Activated T-helper 1 cell treated with anti-CD3 and anti-CD28 coated beads, Interleukin-12 subunit alpha, Interleukin-12 subunit beta, Interleukin-2, Interleukin-4 antibody, amounts not matched to agents 30 ng/mL and 10 ng/mL and 1 ng/mL, durations not matched to agents 14 hours and 24 hours and 36 hours (primary cell): ENCODE measurements at places on chromosomes 2 and 18. TPM values are rescaled to one million over a fixed set of nuclear protein-coding genes. Genes with fewer than 3 reads are reported as not detected.
A peak's percentile ranks its signal among the peaks of the same experiment; 100 is the strongest.

- no peak for DNase-seq
- peaks cover 15% of the 10 kb centered on the region for H3K27me3 ChIP-seq
- H3K4me1 ChIP-seq: peaks cover 13% of the 10 kb centered on the region
- H3K27ac ChIP-seq: no peak overlapping the region
- H3K36me3 ChIP-seq: peaks cover 3% of the 10 kb centered on the region
Measured at GRCh38 chr2:85725451-85725850, 28.3 kb upstream of the ATOH8 start.

DNA sequence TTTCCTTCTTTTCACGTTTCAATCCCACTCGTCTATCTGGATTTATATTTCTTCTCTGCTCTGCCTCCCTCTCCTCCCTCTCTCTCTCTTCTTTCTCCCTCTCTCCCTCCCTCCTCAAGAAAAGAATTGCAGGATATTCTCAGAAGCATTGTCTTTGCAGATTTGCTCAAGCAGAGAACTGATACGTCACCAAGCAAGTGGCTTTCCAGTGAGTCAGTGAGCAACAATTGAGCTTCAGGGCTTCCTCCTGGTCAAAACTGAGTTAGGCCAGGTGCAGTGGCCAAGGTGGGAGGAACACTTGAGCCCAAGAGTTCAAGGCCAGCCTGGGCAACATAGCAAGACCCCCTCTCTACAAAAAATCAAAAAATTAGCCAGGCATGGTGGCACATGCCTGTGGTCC, 151.1 kb downstream of the SMAD2 start:
- no peak overlapping the region for H3K27ac ChIP-seq
- H3K4me3 ChIP-seq: no peak overlapping the region
- H3K36me3 ChIP-seq: no peaks in the 10 kb centered on the region
- peaks cover 12% of the 10 kb centered on the region for H3K4me1 ChIP-seq
- no peak for DNase-seq

DNA sequence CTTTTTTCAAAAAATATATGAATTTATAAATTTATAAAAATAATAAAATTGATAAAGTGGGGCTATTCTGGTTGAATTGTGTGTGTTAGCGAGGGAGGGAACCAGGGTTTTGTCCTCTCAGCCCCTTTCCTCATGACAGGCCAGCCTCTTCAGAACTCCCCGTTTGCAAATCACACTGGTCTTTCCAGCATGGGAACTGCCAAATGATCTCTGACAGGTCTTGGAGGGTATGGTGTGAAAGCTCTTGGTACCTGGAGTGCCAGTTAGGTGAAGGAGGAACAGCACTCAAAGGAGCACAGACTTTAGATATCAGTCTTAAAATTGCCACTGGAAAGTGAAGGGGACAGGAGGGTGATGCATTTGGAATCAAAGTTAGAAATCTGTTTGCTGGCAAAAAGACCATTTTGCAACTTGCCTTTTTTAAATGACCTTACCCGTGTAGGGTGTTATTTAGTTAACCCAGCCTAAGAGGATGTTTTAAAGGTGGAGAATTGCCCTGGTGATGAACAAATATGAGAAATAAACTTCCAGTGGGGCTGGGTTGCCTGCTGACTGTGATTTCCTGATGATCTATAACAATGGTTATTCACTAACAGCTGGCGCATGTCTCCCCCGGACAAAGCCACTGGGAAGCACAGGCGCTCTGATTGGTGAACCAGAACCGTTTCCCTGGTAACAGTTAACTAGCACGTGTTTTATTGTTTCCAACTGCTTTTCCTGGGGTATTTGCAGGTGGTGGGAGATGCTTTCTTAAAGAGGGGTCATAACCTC, 85.3 kb upstream of the EFEMP1 start:
- DNase-seq: no peak
- no peaks in the 10 kb centered on the region for H3K36me3 ChIP-seq
- H3K4me3 ChIP-seq: no peak overlapping the region
- no peak overlapping the region for H3K27ac ChIP-seq
- no peaks in the 10 kb centered on the region for H3K27me3 ChIP-seq

- no peaks in the 10 kb centered on the region for H3K36me3 ChIP-seq
Measured at GRCh38 chr18:22439447-22439846, 21.7 kb upstream of the CTAGE1 start.

GRCh38 chr2:174835797-174836255, 71.6 kb upstream of the CHRNA1 start:
- peak overlapping the region; percentile 43 for H3K4me3 ChIP-seq
- H3K27ac ChIP-seq: peak overlapping the region; percentile 96
- H3K4me1 ChIP-seq: peaks cover 40% of the 10 kb centered on the region
- DNase-seq: no peak
- peaks cover 12% of the 10 kb centered on the region for H3K36me3 ChIP-seq
- H3K27me3 ChIP-seq: no peaks in the 10 kb centered on the region

DNA sequence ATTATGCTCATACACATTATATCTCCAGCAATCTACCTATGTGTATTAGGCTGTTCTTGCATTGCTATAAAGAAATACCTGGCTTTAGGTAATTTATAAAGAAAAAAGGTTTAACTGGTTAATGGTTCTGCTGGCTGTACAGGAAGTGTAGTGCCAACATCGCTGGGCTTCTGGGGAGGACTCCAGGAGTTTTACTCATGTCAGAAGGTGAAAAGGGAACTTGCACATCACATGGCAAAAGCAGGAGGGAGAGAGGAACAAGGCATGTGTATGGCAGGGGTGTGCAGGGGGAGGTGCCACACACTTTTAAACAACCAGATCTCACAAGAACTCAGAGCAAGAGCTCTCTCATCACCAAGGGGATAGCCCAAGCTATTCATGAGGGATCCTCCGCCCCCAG, 715.4 kb upstream of the ZEB2 start:
- H3K4me1 ChIP-seq: no peaks in the 10 kb centered on the region
- DNase-seq: no peak
- no peaks in the 10 kb centered on the region for H3K36me3 ChIP-seq
- H3K27me3 ChIP-seq: no peaks in the 10 kb centered on the region
- no peak overlapping the region for H3K4me3 ChIP-seq

DNA sequence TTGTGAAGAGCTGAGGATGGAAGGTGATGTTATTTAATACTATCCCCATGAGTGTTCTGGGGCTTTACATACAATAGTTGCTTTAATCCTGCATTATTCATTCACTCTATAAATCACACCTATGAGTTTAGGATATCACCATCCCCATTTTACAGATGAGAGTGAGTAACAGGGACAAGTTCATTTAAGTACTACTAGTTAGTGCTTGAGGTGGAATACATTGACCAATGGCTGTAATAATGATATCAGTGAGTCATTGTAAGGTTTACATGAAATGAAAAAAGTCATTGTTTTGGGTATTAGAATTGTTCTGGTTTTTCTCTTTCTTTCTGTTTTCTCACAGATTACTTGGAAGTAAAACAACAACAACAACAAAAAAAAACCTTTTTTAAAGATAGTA, 42.5 kb downstream of the TANC1 start:
- no peaks in the 10 kb centered on the region for H3K36me3 ChIP-seq
- H3K4me3 ChIP-seq: no peak overlapping the region
- H3K27me3 ChIP-seq: no peaks in the 10 kb centered on the region
- H3K27ac ChIP-seq: no peak overlapping the region
- DNase-seq: no peak
- H3K4me1 ChIP-seq: no peaks in the 10 kb centered on the region

- H3K36me3 ChIP-seq: peaks cover 18% of the 10 kb centered on the region
- H3K27me3 ChIP-seq: no peaks in the 10 kb centered on the region
- no peak overlapping the region for H3K4me3 ChIP-seq
- H3K4me1 ChIP-seq: peaks cover 60% of the 10 kb centered on the region
- peak overlapping the region; percentile 18 for H3K27ac ChIP-seq
Measured at GRCh38 chr2:64695721-64696261, 42.1 kb upstream of the SERTAD2 start.

GRCh38 chr2:8247905-8248622, 433.8 kb upstream of the ID2 start:
- H3K27ac ChIP-seq: no peak overlapping the region
- H3K4me1 ChIP-seq: peaks cover 10% of the 10 kb centered on the region
- DNase-seq: no peak

DNA sequence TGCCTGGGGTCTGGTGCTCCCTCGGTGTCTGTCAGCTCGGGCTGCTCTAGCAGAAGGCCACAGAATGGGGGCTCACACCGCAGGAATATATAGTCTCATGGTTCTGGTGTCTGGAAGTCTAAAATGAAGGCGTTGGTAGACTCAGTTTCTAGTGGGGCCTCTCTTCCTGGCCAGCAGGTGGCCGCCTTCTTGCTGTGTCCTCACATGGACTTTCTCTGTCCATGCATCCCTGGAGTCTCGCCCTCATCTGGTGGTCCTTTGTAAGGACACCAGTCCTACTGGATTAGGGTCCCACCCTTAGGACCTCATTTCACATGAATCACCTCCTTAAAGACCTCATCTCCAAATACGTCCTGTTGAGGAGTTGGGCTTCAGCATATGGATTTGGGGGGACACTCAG, 65.7 kb downstream of the RRM2 start:
- H3K27me3 ChIP-seq: no peaks in the 10 kb centered on the region
- no peak overlapping the region for H3K27ac ChIP-seq
- no peak overlapping the region for H3K4me3 ChIP-seq
- no peak for DNase-seq
- peaks cover 25% of the 10 kb centered on the region for H3K36me3 ChIP-seq

DNA sequence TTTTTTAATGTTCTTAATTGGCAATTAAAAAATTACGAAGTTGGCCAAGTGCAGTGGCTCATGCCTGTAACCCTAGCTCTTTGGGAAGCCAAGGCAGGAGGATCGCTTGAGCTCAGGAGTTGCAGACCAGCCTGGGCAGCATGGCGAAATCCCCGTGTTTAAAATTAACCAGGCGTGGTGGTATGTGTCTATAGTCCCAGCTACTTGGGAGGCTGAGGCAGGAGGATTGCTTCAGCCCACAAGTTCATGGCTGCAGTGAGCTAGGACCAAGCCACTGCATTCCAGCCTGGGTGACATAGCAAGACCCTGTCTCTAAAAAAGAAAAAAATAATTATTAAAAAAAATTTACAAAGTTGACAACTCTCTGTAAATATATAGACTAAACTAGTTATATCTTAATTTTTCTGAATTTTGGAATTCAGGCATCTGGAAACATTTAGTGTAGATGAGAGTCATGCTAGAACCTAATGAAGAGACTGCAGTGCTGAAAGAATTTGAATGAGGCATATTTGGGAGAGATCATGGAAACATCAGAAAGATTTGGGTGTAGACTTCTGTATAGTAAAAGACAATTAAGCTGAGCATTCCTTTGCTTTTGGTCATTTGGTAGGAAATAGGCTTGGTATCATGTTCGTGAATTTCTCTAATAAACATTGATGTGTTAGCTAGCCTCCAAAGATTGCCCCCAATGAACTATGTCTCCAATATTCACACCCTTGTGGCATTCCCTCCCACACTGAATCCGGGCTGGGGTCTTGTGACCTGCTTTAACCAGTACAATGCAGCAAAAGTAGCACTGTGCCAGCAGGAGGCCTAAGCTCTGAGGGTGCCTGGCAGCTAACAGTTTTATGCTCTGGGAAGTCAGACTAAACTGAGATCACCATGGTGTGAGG, 4.2 kb upstream of the ROCK1 start:
- H3K36me3 ChIP-seq: no peaks in the 10 kb centered on the region
- no peak overlapping the region for H3K27ac ChIP-seq

DNA sequence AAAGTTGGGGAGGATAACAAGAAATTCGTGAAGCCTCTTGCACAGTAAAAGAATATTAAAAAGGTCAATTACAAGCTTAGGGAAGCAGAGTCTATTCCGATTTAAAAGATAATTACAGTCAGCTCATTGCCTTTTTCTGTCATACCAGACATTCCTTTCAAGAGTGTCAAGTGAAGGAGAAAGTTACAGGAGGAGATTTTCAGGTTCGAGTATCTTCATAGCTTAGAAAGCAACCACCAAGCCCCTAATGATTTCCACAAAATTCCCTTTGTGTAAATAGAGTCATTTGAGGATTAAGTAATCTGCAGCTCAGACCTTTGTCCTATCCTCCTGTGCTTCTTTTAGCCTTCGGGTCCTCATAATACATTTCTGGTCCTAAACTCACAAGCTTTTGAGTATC, 414.9 kb downstream of the CDH2 start:
- DNase-seq: no peak
- no peaks in the 10 kb centered on the region for H3K27me3 ChIP-seq
- no peaks in the 10 kb centered on the region for H3K4me1 ChIP-seq
- no peaks in the 10 kb centered on the region for H3K36me3 ChIP-seq
- no peak overlapping the region for H3K27ac ChIP-seq

DNA sequence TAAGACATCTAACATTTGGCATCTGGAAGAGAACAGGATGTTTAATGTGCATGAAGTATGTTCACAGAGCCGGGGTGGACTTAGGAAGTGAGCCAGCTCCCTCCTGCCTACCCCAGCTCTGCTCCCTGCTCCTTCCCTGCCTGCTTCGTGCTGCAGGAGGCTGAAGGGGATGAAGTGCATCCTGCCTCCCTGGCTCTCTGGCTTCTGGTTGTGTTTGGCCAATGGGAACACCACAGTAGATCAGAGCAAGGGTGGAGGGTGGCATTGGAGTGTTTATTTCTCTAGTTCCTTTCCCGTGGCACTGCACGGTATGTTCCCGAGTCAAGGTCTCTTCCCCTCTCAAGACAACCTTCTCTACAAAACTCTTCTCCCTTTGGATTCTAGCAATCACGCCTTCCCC, 379.9 kb downstream of the CLIP4 start:
- no peaks in the 10 kb centered on the region for H3K36me3 ChIP-seq
- peaks cover 4% of the 10 kb centered on the region for H3K27me3 ChIP-seq
- no peak overlapping the region for H3K4me3 ChIP-seq
- DNase-seq: no peak
- H3K27ac ChIP-seq: no peak overlapping the region

DNA sequence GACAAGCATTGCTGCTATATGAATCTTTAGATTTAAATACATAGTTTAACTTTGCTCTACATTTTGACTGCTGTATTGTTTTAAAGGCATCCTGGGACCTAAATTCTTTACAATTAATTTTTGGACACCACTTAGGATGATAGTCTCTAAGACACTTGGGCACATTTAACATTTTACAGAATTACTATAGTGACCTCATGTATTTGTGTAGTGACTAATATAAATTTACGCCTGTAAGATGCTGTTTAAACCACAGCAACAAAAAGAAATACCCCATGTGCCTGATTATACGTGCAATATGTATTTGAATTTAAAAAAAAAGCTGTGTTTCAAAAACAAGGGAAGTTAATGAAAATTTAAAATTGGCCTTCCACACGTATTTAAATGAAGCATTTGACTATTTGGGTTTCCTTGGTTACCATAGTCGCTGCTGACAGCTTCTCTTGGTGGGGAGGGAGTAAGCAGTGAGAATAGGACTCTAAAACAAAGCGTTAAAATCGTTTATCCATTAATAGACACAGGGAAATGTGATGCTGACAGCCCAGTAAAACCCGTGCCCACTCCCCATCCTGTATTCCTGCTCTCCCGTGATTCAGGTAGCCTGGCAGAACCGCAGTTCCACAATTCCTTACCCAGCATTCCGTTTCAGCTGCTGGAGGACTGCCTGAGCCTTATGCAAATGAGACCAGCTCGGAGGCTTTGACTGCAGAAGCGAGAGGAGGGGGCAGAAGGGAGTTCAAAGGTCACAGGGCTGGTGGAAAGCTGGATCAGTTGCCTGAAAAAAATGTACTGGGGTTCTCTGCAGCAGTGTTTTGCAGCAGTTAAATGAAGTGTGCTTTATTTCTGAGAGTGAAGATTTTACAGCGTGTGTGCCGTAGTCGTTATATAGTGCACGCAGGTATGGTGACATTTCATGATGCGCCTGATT, 104.3 kb downstream of the CSRNP3 start:
- no peaks in the 10 kb centered on the region for H3K4me1 ChIP-seq
- DNase-seq: no peak
- no peak overlapping the region for H3K4me3 ChIP-seq
- H3K27me3 ChIP-seq: peaks cover 5% of the 10 kb centered on the region
- H3K36me3 ChIP-seq: no peaks in the 10 kb centered on the region
- no peak overlapping the region for H3K27ac ChIP-seq

GRCh38 chr2:191333911-191334357, 88.7 kb downstream of the MYO1B start:
- DNase-seq: no peak
- H3K4me3 ChIP-seq: no peak overlapping the region
- H3K27me3 ChIP-seq: no peaks in the 10 kb centered on the region
- no peak overlapping the region for H3K27ac ChIP-seq

Gene CRYGC
- total RNA-seq: not detected in 2 replicates
